ENCODE measurements at places on chromosomes 11 and 22. TPM values are rescaled to one million over a fixed set of nuclear protein-coding genes. Genes with fewer than 3 reads are reported as not detected.

DEFB131B gene
- total RNA-seq, result not detected

- no peak for DNase-seq
Observed at GRCh38 chr11:65014726-65015227, 817 bp downstream of the ARL2 start.

TOMM22 gene
- total RNA-seq, result 91.6 TPM

DNA sequence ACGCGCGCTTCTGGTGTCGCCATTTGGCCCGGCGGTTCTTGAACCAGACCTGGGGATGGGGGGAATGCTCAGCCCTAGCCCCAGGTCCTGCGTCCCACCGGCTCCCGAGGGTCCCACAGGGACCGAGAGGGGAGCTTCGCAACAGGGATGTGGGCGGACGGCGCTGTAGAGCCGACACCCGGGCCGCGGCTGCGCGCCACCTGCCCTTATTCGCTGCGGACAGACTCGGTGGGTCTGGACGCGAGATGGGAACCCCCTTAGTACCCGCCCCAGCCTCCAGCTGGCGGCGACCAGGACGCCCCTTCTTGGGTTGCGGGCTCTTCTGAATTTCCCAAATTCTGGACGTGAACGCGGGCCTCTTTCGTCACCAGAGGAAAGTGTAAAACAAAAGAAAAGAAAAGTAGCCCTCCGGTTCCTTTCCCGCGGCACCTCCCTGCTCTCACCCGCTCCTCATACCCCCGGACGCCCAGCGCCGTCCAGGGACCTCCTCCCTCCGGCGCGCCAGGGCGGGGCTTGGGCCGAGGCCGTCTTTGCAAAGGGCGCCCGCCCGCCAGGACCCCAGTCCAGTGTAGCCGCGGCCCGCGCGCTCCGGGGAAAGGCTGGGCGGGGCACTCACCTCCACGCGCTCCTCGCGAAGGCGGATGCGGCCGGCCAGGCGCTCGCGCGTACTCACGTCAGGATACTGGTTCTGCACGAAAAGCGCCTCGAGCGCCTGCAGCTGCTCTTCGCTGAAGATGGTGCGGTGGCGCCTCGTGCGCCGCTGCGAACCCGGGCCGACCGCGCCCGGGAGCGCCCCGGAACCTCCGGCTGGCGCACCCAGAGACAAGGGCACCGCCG, 827 bp downstream of the GSC2 start:
- DNase-seq, result no peak

MYOD1 gene
- not detected for total RNA-seq

DNA sequence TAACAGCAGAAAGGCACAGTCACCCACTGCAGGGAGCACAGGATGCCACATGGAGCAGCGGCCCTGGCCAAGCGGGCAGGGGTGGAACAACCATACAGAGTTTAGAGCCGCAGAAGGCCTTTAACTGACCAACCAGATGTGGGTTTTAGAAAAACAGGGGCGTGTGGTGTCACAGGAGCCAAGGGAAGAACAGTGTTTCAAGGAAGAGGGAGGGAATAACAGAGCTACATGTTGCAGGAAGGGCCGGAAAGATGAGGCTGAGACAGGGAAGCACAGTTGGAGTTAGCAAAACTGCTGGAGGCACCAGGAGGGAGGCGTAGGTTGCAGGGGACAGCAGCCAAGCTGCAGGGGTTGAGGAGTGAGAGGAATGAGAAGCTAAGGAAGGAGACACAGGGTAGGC, 7.8 kb upstream of the NAA40 start:
- no peak for DNase-seq

SLC37A4 gene
- total RNA-seq, result 41.4 TPM

DNA sequence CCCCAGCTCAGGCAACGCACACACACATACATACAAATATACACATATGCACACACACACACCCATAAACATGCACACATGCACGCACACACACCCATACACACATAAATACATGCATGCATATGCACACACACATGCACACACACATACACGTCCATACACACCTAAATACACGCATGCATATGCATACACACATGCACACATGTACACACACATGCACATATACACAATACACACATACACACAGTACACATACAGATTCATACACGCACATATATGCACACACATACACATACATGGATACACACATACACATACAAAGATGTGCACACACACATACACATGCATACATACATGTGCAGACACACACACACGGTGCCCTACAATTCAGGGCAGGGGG, 496.6 kb downstream of the TBC1D22A start:
- no peak for DNase-seq

DNA sequence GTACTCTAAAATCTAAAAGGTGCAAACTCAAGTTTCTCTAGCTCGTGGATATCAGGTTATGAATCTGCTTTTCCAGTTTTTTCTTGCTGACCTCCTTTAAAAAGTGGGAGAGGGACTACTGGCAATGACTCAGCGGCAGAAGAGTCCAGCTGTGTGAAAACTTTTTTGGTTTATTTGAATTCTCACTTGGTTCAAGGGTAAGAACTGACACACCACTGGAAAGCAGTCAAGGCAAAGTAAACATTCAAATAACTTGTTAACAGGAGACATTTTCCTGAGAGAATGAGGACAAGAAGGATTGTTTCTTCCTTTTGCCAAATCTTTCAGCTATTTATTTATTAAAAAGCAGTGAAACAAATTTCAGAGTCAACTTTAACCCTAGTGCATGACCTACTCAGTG, 36.1 kb downstream of the CDON start:
- DNase-seq, result no peak

THY1 gene
- 19.0 TPM for total RNA-seq

- no peak for DNase-seq
Observed at GRCh38 chr11:65491614-65492386, 7.0 kb upstream of the MALAT1 start.

FOLR3 gene
- total RNA-seq, result not detected

- DNase-seq, result no peak
Observed at GRCh38 chr22:49824185-49824925, 3.3 kb downstream of the BRD1 start.

HTR3A gene
- total RNA-seq, result 0.27 TPM

- no peak for DNase-seq
Observed at GRCh38 chr11:57340039-57340615, 2.0 kb downstream of the P2RX3 start.

GRCh38 chr11:46352063-46352841, 5.0 kb downstream of the DGKZ start:
- no peak for DNase-seq

MS4A15 gene
- not detected for total RNA-seq

- no peak for DNase-seq
Observed at GRCh38 chr11:130473056-130473794, 24.8 kb downstream of the ADAMTS15 start.

SPA17 gene
- 7.2 TPM for total RNA-seq

GRCh38 chr22:48898524-48899250, 929.0 kb downstream of the BRD1 start:
- DNase-seq, result no peak

GRCh38 chr11:6666302-6667183, 10.9 kb upstream of the DCHS1 start:
- no peak for DNase-seq

DNA sequence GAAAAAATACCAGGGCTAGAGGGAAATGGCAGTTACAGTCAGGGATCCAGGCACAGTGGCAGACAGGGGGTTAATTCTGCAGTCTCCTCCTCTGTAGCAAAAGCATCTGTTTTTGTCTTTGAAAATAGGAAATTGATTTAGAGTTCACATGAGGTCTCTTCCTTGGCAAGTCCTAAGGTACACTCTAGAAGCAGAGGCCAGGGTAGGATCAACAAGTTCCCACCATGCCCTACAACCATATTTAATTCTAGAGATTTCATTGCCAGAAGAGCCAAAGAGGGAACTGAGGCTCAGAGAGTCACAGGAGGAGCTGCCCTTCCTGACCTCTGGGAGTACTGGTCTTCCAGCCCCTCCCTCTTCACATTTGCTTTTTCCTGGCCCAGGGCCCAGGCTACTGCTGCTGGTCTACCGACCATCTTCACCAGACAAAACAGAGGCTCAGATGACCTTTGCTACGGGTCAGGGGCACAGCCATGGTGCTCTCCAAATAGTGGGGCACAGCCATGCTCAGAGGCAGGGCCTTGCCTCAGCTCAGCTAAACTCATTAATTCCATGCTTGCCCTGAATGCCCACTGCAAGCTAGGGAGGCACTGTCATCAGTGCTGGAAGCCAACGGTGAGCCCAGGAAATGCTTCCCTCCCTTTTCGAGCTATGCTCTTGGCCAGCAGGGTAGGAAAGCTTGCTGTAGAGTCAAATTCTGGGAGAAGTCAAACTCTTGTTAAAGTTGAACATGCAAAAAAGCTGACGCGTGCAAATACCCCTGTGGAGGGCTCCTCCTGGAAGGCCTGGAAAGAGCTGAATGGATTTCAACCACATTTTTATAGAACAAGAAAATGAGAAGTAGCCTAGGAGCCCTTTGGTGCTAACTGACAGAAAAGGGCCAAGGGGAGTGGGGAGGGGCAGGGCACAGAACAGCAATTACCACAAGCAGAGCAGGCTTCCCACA, 11.7 kb upstream of the CHRM4 start:
- no peak for DNase-seq

BCO2 gene
- total RNA-seq, result 2.7 TPM

DNA sequence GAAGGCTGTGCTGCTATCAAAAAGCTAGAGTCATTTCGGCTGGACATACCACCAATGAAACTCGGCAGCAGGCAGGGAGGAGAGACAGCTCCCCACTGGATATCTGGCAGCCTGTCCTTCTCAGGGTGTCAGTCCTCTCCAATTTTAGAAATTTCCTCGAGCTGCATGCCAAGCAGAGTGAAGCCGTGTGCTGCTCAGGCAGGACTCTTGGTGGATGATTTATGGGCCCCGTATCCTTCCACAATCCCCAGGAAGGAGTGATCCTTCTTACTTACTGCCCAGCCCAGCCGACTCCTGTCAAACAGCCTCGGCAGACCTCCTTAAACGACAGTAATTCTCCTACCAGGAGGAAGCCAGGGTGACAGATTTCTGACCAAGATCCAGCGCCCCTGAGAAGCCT, 410.4 kb downstream of the TENM4 start:
- no peak for DNase-seq

ACCS gene
- 17.9 TPM for total RNA-seq

MPZL3 gene
- total RNA-seq, result 10.2 TPM

GRCh38 chr11:116833816-116834534, 3.4 kb downstream of the APOA1 start:
- DNase-seq, result no peak

GRCh38 chr11:122642971-122643370, 12.6 kb upstream of the UBASH3B start:
- DNase-seq, result no peak

- no peak for DNase-seq
Observed at GRCh38 chr11:24828938-24829605, 332.2 kb downstream of the LUZP2 start.

- no peak for DNase-seq
Observed at GRCh38 chr11:130050257-130050656, 19.4 kb upstream of the APLP2 start.

DNA sequence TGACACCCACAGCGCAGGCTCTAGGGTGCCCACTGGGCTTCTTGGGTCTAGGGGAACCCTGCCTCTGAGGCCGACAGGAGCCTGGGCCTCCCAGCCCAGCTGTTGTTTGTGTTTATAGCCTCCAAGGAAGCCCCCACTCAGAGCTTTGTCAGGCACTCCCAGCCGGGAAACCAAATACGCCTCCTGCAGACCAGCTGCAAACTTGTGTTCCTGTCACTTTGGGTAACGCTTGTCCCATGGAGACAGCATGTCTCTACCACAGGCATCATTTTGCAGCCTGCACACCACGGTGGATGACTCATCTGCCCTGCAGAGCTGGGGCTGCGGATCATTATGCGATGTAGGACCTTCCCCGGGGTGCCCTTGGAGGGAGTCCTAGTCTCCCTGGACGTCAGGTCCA, 40.6 kb upstream of the CRYBB3 start:
- DNase-seq, result no peak

GRCh38 chr11:17443926-17444690, 32.5 kb downstream of the ABCC8 start:
- no peak for DNase-seq

SCGB1D1 gene
- total RNA-seq, result not detected

GRCh38 chr11:69119190-69119589, 36.5 kb upstream of the SMIM38 start:
- DNase-seq, result no peak

GRCh38 chr11:26830218-26830617, 108.4 kb upstream of the SLC5A12 start:
- no peak for DNase-seq

- no peak for DNase-seq
Observed at GRCh38 chr11:115745066-115745465, 240.9 kb upstream of the CADM1 start.

Measured in type B pancreatic cell (in vitro differentiated cells).